CD4-positive, alpha-beta T cell treated with Interferon gamma for 1 hour (primary cell): ENCODE measurements at places on chromosomes 3 and 15.

- no peak for DNase-seq
Measured at GRCh38 chr3:24498796-24499195, 4.1 kb upstream of the THRB start.

DNA sequence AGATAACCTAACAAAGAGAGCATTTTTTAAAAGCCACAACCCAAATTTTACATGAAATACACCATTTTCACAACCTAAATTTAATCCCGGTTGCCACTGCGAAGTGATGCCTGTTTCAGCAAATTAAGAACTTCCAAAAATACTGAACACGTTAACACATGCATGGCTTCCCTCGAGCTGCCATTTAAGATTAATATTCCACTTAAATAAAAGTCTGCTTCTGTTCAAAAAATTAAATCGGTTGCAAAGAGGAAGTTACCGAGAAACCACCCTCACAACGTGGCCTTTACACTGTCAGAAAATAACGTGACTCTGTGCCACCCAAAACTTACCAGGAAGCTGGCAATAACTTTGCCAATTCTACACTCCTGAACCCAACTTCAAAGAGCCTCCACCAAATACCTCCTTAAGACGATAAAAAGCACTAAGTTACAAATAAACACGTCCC is 1.2 kb downstream of the TBL1XR1 start:
- peak; percentile 33 for DNase-seq

DNA sequence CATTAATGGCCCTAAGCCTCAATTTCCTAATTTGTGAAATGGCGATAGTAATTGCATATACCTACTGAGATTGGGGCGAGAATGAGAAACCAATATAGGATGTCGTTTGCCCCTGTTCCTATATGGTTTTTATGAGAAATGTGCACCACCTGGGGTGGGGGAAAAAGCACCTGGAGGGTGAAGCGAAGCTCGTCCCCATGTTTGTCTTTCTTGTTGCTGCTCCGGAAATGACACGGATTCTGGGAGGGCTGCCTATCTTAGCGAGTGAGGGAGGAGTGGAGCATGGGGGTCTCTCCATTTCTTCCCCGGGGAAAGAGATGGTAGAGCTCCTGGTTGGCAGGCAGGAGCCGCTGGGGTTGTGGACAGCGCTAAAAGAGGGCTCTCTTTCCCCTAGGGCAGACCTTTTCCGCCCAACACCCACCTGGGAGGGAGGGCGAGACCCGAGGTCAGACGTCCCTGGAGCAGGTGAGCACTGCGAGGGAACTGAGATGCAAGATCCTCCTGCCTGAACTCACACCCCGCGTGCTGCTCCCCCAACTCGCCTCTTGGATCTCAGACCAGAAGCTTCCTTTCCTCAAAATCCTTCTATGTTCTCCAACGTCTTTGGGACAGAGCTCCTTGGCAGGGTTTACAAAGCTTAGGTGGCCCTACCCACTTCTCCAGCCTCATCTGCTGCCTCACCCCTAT is 5.6 kb upstream of the BAHD1 start:
- DNase-seq = no peak

GRCh38 chr15:100053474-100054121 is 288.2 kb downstream of the ADAMTS17 start:
- DNase-seq = no peak

DNA sequence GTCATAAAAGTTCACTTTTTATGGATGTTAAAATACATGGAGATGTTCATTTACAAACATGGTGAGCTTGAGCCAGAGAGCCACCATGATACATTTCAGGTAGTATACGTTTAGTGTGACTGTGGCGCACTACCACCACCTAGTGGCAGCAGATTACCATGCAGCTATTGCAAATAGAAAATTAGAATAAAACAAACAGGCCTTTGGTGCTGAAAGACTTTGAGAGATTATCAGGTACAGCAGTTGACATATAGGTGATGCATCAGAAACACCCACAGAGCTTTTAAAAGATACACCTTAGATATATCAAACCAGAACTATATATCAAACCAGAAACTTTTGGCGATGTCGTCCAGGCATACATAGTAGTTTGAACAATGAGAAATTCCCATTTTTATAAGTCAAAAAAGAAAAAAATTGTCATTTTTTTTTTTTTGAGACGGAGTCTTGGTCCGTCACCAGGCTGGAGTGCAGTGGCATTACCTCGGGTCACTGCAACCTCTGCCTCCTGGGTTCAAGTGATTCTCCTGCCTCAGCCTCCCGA is 42.0 kb upstream of the ICE2 start:
- peak; percentile 68 for DNase-seq
